ENCODE measurements at places on chromosomes 12 and 14. TPM values are rescaled to one million over a fixed set of nuclear protein-coding genes. Genes with fewer than 3 reads are reported as not detected.

GRCh38 chr12:124527861-124528561 lies 39.4 kb downstream of the NCOR2 start:
- DNase-seq = peak; percentile 86

Gene TEP1
- 8.8 TPM for total RNA-seq

DNA sequence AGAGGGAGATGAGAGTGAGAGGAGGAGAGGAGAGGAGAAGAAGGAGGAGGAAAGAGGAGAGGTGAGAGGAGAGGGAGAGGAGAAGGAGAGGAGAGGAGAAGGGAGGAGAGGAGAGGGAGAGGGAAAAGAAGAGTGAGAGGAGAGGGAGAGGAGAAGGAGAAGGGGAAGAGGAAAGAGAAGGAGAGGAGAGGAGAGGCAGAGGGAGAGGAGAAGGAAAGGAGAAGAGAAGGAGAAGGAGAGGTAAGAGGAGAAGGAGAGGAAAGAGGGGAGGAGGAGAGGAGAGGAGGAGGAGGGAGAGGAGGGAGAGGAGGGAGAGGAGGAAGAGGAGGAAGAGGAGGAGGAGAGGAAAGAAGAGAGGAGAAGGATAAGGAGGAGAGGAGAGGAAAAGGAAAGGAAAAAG lies 266.8 kb downstream of the ITPR2 start:
- no peak for DNase-seq

DNA sequence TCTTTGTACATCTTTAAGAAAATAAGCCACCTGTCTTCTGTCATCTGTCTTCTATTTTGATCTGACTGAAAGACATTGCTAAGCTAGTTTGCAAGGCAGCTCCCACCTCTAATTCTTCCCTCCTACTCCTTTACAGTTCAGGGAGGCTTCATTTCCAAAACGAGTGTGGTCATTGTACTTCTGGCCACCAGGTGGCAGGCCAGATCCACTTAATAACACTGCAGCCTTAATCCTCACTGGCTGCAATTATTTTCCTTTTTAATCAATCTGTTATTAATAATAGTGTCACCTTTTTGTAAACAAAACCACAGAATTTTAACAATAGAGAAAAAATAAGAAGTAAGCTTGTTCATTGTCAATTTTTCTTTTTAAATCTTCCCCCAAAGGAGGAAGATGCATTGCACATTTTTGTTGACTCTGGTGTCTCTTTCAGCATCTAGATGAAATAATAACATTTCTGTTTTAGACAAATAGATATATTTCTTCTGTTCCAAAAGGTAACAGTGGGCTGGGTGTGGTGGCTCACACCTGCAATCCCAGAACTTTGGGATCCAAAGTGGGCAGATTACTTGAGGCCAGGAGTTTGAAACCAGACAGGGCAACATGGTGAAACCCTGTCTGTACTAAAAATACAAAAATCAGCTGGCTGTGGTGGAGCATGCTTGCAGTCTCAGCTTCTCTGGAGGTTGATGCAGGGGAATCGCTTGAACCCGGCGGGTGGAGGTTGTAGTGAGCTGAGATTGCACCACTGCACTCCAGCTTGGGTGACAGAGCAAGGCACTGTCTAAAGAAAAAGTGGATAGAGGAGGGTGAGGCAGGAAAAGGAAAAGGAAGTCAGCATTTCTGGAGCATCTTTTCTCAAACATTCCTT lies 23.3 kb downstream of the GABARAPL1 start:
- DNase-seq = no peak

- DNase-seq = no peak
Measured at GRCh38 chr14:53316504-53316903, 163.4 kb upstream of the DDHD1 start.

Gene TMEM233
- total RNA-seq = 5.6 TPM

- DNase-seq = no peak
Measured at GRCh38 chr14:58920230-58920629, 268.2 kb upstream of the DAAM1 start.

GRCh38 chr12:8038659-8039114 lies 6.2 kb downstream of the FOXJ2 start:
- peak; percentile 65 for DNase-seq

- DNase-seq = no peak
Measured at GRCh38 chr12:19068137-19068536, 61.4 kb upstream of the PLEKHA5 start.

- no peak for DNase-seq
Measured at GRCh38 chr12:38728894-38729293, 176.5 kb downstream of the CPNE8 start.

- no peak for DNase-seq
Measured at GRCh38 chr12:122837306-122838265, 2.3 kb downstream of the HIP1R start.

- no peak for DNase-seq
Measured at GRCh38 chr12:116461060-116461459, 98.1 kb upstream of the MAP1LC3B2 start.

Gene ZNF891
- 3.7 TPM for total RNA-seq

Gene CLEC2B
- not detected for total RNA-seq

GRCh38 chr12:124862768-124863415 lies 772 bp downstream of the SCARB1 start:
- DNase-seq = peak; percentile 57

- no peak for DNase-seq
Measured at GRCh38 chr12:67599691-67600090, 48.9 kb upstream of the DYRK2 start.

Gene TAS2R8
- total RNA-seq = not detected

GRCh38 chr12:124592050-124592449 lies 24.6 kb upstream of the NCOR2 start:
- no peak for DNase-seq
